Left kidney (tissue), 8 donors: ENCODE measurements at places on chromosomes 12 and 14. TPM values are rescaled to one million over a fixed set of nuclear protein-coding genes. Genes with fewer than 3 reads are reported as not detected.
A peak's percentile ranks its signal among the peaks of the same experiment; 100 is the strongest.

GRCh38 chr12:116565963-116566362 is 6.8 kb downstream of the MAP1LC3B2 start:
- DNase-seq = no peak

- no peak for DNase-seq
Observed at GRCh38 chr12:79162948-79163347, 298.4 kb downstream of the SYT1 start.

DNA sequence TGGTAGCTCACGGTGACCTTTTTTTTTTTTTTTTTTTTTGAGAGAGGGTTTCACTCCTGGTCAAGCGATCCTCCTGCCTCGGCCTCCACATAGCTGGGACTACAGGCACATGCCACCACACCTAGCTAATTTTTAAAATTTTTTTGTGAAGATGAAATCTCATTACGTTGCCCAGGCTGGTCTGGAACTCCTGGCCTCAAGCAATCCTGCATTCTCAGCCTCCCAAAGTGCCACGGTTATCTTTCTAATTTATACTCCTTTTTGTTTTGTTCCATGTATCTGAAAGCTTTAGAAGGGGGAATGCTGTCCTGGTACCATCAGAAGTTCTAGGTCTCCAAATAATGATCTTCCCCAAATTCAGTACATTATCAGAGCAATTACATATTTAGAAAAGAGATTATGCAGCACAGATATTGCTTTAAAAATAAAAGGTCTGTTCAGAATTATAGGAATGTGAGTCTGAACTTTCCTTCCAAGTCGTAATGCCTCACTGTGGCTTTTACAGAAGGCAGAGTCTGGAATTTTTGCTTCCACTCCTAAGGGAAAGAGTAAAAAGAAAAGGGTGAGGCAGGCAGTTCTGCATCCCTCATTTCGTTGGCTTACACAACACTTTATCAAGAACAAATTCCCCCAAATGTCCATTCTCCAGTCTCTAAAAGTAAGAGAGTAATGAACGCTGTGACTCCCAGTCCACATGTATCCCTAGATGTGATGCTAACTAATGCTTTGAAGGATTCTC is 73.0 kb downstream of the GCH1 start:
- DNase-seq = no peak

DNA sequence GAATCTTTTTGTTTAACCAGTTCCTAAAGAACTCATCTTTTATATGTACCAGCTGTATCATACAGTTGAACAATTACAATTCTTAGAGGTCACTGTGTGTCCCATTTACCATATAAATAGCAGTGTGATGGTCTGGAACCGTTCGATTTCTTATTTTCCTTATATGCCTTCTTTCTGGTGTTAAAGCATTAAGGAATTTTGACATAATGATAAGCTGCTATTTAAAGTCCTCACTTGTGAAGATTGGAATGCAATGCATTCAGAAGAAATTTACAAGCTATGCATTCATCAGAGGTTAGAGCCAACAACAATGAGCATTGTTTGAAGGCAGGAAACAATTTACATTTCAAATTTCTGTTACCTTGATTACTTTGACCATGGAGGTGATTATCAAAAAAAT is 80.0 kb upstream of the PRICKLE1 start:
- no peak for DNase-seq

GRCh38 chr14:36320200-36320896 is at the start of gene MBIP:
TSS of gene MBIP (minus strand) at chr14:36320637. CDS start at chr14:36320588, 49 bp downstream.
- DNase-seq = peak; percentile 98

DNA sequence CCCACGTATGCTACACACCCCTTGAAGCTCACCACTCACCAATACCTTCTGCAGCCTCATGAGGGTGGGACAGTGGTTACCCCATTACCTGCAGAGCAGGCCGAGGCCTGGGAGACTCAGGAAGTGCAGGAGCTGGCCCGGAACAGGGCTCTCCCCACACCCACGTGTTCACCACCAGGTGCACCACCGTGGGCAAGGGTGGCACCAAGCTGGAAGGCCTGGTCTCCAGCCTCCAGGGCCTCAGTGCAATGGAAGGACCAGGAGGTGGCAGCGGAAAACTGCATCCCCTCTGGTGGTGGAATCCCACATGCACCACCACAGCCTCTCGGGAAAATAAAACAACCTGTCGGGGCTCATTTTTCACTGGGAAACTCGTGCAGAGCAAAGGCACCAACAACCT is 36.4 kb downstream of the ITPK1 start:
- DNase-seq = no peak

GRCh38 chr12:124675881-124676713 is 108.7 kb upstream of the NCOR2 start:
- peak; percentile 63 for DNase-seq

GRCh38 chr14:38255673-38256532 is at the start of gene CLEC14A:
TSS of gene CLEC14A (minus strand) at chr14:38256093. CDS start at chr14:38256022, 71 bp downstream.
- peak; percentile 33 for DNase-seq

GRCh38 chr14:75822522-75823141 is 159.2 kb downstream of the TGFB3 start:
- DNase-seq = no peak

- DNase-seq = no peak
Observed at GRCh38 chr12:88496891-88497371, 83.3 kb downstream of the KITLG start.

DNA sequence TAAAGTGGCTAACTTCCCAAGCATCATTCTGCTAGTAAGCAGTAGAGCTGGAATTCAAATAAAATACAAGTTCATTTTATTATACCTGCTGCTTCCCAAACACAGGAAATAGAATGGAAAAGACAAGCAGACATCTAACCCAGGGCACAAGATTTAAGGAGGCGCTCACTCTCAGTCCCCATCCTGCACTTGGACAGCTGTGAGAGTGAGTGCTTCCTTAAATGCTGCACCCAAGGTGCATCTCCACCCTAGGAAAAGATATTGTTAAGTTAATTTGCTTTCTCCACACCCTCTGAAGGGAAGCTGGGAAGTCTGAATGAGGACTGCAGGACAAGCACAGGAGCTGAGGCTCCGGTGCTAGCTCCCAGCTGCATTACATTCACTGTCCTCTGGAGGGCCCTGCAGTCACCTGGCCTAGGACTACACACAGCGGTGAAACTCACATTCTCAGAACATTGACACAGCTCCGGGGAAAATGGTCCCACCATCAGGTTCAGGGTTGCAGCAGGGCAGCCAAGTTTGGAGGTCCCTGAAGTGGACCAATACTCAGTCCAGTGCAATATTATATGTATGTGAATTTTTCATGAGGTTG is 14.2 kb downstream of the HEBP1 start:
- DNase-seq = no peak

The WSCD2 gene
- polyA plus RNA-seq = 9.1 TPM

The BTBD6 gene
- 32.1 TPM for polyA plus RNA-seq

The RNASE4 gene
- 1.0 TPM for polyA plus RNA-seq

The CCDC38 gene
- 1.1 TPM for polyA plus RNA-seq

The TSPAN11 gene
- 5.3 TPM for polyA plus RNA-seq
